ENCODE measurements at places on chromosomes 4 and X.

DNA sequence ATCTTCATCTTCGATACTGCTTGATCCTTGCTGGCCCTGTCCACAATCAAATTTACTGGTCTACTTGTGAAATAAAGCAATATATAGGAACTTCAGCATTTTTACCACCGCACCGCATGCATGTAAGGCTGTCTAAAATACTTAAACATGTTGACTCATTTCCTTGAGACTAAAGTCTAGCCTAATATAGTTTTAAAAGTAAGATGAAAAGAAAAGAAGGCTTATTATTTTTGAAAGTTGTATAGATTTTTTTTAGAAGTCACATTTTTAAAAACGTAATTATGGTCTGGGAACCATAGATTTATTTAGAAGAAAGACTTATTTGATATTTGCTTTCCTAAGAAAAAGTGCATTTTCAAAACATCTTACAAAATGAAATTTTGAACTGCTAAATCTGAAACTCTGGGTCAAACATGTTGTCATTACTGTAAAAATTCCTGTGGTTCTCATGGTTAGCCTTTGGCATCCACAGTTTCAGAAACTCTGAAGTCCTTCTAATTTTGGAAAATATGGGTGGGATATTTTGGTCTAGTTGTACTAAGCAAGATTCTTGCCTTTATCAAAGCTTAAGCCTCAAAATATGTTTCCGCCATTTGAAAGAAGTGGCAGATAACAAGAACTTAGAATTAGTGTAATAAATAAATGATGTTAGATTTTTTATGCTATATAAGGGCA is 423.5 kb upstream of the CTSO start:
- no peaks in the 10 kb centered on the region for H3K4me1 ChIP-seq
- no peak for DNase-seq
- no peak overlapping the region for H3K27ac ChIP-seq
- H3K4me3 ChIP-seq: no peak overlapping the region

GRCh38 chrX:1416327-1416784 is 24.4 kb upstream of the SLC25A6 start:
- H3K4me1 ChIP-seq: no peaks in the 10 kb centered on the region
- H3K27ac ChIP-seq: no peak overlapping the region
- H3K36me3 ChIP-seq: peaks cover 42% of the 10 kb centered on the region
- no peak overlapping the region for H3K4me3 ChIP-seq

GRCh38 chr4:76836860-76837562 is 60.9 kb downstream of the SOWAHB start:
- DNase-seq: no peak
- no peak overlapping the region for H3K4me3 ChIP-seq
- H3K4me1 ChIP-seq: no peaks in the 10 kb centered on the region
- no peaks in the 10 kb centered on the region for H3K36me3 ChIP-seq
- no peak overlapping the region for H3K27ac ChIP-seq
- no peaks in the 10 kb centered on the region for H3K27me3 ChIP-seq

DNA sequence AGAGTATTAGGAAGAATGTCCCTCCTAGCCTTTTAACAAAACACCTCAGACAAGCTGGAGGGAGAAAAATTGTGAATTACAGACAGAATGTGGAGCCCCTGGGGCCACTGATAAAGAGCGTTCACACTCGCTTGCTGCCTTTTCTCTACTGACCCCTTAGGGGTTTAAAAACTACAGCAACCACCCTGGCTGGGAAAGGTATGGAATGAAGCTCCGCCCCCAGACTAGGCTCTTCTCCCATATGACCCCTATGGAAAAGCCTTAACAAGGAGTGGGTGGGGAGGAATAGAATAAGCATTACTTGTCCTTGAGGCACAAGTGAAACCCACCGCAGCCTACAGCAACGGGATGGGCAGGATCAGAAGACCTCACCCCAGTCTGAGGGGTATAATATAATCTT is 26.3 kb downstream of the ANKRD50 start:
- no peak for DNase-seq
- no peak overlapping the region for H3K27ac ChIP-seq
- H3K27me3 ChIP-seq: no peaks in the 10 kb centered on the region
- no peak overlapping the region for H3K4me3 ChIP-seq

GRCh38 chrX:107542500-107542899 is 85.8 kb upstream of the PRPS1 start:
- DNase-seq: no peak
- no peaks in the 10 kb centered on the region for H3K36me3 ChIP-seq
- peaks cover 2% of the 10 kb centered on the region for H3K4me1 ChIP-seq
- H3K27ac ChIP-seq: no peak overlapping the region
